Activated CD4-positive, alpha-beta T cell treated with anti-CD3 and anti-CD28 coated beads for 48 hours (primary cell): ENCODE measurements at places on chromosomes 7 and 10.

DNA sequence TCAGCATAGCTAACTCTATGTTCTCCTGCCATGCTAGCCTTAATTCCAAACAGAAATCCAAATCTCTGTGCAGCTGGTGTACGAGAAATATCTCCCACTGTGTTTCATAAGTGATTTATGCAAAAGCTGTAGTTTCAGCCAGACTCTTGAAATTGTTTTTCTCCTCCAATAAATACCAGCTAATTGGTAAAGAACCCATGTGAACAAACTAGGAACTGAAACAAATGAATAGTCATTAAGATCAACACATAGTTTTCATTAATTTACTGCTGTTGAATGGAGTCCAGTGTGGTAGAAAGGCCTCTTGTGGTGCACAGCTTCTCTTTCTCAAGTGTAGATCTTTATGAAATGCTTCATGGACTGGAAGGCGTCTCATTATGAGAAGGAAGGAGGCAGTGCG is 18.4 kb downstream of the PPP1R17 start:
- DNase-seq: no peak

- no peak for DNase-seq
Measured at GRCh38 chr10:26335574-26336093, 102.5 kb upstream of the APBB1IP start.

DNA sequence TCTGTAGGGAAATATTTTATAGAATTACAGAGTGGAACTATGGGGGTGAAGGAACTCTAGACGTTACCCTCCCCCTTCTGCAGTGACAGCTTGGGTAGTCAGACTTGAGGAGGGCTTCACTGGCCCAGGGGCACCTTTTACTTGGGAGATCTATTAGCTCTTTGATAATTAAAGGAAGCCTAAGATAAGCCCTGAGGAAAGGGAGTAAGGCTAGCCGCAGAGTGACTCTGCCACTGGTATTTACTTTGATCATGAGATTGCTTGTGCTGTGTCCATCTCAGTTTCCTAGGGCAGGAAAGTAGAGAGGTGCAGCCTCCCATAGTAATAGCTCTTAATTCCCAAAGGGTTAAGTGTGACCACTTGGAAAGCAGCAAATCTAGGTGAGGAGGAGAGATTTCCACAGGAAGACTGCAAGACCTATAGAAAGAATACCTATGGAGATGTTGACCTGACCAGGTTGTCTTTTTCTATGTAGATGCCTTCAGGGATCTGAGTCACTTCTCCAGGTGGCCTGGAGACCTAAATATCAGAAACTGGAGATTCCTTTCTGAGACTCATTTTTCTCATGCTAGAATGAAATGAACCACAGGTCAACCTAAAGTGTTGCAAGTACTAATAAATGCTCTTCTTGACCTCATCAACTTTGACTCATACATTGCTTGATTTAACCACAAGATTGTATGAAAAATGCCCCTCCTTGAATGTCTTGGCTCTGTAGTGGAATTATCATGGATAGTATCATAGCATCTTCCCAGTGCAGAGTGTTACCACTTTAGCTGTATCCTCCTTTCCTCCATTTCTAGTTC is 447.3 kb upstream of the GHITM start:
- DNase-seq: no peak

DNA sequence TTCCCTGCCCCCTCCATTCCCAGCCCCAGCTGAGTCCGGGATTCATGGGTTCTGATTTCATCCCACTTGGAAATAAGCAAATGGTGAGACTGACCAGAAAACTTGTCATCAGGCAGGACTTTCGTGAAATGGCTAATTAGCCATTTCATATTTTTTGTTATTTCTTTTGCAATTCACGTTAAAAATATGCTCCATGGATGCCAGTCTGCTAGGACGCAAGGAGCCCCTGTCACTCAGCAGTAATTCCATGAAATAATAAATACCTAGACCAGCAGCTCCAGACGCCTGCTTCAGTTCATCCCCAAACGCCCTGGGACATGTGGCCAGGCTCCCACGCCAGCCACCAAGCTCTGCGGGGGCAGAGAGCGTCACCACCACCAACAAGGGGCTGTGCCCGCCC is 111.0 kb downstream of the TRIL start:
- DNase-seq: no peak

DNA sequence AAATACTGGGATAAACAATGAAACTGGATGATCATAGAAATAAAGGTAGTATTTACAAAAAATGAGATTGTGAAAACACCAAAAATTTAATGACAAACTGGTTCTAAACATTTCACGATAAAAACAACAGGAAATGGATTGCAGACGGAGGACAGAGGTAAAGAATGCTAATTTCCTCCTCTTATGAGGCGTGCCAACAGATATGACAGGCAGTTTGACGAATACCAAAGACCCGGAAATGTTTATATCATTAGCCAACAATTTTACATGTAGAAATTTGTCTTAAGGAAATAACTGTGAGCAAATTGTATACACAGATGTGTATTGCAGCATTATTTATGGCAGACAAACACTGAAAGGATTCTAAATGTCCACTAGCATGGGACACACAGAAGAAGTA is 162.0 kb upstream of the MGMT start:
- no peak for DNase-seq
